CD4-positive, alpha-beta T cell treated with Interleukin-6 for 4 hours (primary cell): ENCODE measurements at places on chromosomes 1 and 21.
A peak's percentile ranks its signal among the peaks of the same experiment; 100 is the strongest.

GRCh38 chr1:25703041-25703440, 86.5 kb downstream of the MAN1C1 start:
- no peak for DNase-seq

- DNase-seq: peak; percentile 57
These were observed 20.1 kb upstream of the S100A10 start for GRCh38 chr1:152013664-152014237.

DNA sequence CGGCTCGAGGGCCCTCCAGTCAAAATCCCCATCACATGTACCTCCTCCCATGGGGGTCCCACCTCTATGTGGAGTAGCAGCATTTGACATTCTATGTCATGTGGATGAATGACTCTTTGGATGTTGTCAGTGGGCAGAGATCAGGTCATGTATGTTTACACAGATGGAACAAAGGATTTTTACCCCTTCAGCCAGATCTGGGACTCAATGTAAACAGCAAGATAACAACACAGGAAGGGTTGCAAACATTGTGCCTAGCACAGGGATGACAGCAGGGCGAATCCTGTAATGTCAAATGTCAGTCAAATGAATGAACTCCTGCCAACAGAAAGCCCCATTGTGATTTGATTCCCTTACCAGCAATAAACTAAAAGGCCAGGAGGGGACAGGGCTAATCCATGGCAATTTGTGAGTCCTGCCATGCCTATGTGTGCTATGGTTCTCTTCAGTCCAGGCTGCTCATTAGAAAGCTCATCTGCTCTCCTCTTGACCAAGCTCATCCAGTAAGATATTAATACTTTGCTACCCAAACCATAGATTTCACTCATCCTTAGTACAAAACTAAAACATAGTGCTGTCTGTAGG, 60.3 kb downstream of the PGBD5 start:
- DNase-seq: no peak

- DNase-seq: no peak
These were observed 102.8 kb downstream of the RIPK4 start for GRCh38 chr21:41663805-41664788.

GRCh38 chr1:40067023-40067422, 26.5 kb downstream of the CAP1 start:
- no peak for DNase-seq

DNA sequence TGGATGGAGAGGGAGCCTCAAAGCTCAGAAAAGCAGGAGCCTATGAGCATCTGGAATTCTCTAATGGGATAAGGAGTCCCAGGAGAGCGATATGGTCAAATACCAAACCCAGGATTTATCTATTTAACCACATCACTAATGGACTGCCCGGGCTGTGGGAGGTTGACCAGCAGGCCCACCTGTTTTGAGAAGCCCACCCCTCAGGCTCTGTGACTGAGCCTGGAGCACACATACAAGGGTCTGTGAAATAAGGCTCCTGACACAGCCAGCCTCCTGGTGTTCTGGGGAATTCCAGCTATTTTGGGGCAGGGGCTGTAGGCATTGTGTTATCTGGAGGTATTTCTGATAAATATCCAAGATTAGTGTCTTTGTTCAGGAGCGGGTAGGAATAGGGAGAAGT, 132.0 kb upstream of the C1orf21 start:
- no peak for DNase-seq

DNA sequence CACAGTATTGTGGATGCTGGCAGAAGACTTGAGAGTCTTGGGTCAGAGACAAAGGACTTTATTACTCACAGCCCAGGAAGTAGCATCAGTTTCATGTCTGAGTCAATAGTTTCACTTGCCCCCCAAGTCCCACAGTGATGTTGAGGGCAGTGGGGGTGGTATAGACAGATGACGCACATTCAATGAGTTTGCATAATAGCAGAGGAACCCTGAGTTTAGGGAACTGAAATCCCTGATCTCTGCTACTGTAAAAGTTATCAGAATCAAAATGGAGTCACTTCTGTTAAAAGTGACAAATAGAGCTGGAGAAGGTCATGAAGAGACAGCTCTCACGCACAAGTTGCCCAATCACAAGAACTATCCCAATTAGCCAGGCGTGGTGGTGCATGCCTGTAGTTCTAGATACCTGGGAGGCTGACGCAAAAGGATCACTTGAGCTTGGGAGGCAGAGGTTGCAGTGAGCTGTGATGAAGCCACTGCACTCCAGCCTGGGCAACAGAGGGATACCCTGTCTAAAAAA, 11.5 kb upstream of the HCRTR1 start:
- no peak for DNase-seq

DNA sequence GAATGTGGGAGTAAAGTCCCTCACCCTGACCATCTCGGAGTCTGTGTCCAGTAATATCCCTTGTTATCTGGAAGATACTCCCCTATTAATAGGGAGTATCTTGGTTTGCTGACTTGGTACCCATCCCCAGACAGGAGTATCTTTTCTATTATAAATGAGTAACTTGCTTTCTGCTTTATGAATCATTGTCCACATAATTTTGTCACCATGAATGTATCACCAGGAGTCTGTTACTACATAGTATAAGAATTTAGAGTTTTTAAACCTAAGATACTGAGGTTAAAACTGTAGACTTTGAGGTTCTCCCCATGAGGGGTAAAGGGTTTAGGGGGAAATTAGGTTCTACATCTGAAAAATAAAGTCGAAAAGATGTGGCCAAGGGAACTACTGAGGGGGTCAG, 175.6 kb downstream of the FCRL5 start:
- no peak for DNase-seq

DNA sequence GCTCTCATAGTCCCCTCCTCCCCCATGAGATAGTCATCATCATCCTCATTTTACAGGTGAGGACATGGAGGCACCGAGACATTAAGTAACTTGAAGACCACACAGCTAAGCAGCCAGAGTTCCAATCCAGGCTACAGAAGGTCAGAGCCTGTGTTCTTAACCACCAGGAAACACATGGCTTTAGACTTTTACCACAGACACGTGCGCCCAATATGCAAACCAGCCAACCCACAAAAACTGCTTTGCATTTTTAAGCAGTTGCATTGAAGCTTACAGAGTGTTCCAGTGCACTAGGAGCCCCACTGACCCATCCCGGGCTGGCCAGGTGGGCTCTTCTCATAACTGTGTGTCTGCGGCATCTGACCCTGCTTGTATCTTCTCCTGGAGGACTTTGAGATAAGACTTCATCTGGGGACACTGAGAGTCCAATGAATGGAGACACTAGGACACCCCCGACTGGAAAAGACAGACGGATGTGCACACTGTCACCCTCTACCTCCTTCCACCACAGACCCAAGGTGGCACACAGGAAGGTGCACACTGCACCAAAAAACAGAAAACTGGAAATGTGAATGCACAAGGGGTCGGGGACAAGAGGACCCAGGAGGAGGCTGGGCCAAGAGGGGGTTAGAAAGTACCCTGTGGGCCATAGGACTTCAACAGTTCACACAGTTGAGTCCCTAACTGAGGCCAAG, 56.4 kb downstream of the ETS2 start:
- DNase-seq: no peak

GRCh38 chr1:64653466-64653865, 91.4 kb upstream of the RAVER2 start:
- DNase-seq: no peak

DNA sequence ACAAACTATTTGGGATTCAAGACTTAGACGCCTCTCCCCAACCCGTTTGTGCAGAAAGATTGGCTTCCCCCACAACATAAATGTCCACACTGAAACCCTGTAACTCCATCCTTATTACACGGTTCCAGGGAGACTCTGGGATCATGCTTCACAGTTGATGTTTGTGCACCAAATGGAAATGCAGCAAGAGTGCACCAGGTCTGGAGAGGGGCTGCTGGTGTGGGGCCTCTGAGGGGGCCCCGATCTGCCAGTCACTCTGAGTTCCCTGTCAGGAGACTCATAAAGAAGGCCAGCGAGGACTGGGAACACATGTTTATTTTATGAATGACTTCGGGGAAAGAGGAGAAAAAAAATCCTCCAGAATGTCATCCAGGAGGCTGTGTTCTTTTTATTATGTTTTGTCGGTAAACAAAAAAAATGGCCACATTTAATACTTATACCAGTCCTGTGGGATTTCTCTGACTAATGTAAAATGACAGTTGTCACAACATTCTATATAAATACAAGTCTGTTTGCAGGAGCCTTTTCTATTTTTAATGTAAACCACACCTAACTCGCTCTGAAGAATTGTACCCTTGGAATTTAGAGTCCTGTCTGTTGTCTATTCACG, 439.1 kb upstream of the VAMP3 start:
- DNase-seq: no peak
